ENCODE measurements at places on chromosomes 1 and 21.

DNA sequence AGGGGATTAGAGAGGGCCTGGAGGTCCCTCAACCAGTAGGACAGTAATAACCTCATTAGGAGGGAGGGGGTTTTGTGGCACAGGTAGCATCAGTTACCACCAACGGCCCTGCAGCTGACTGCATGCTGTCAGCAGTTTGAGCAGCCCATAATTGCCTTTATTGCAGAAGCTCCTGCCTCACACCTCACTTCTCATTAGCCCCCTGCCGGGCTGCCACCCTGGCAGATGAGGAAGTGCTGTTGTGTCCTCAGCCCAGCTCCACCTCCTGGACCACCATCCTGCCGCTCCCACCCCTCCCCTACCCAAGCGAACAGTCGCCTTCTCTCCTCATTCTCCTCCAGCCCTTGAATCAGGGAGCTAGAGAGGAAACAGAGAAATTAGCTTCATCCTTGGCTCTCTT is 237.4 kb downstream of the LMX1A start:
- no peak for DNase-seq

- no peak for DNase-seq
These were observed at the start of gene S100A16 for GRCh38 chr1:153612755-153613331. S100A16 (minus strand) TSS chr1:153613137; CDS start chr1:153608151, 4,986 bp downstream.

GRCh38 chr1:73096841-73097240 is 814.5 kb upstream of the NEGR1 start:
- no peak for DNase-seq

DNA sequence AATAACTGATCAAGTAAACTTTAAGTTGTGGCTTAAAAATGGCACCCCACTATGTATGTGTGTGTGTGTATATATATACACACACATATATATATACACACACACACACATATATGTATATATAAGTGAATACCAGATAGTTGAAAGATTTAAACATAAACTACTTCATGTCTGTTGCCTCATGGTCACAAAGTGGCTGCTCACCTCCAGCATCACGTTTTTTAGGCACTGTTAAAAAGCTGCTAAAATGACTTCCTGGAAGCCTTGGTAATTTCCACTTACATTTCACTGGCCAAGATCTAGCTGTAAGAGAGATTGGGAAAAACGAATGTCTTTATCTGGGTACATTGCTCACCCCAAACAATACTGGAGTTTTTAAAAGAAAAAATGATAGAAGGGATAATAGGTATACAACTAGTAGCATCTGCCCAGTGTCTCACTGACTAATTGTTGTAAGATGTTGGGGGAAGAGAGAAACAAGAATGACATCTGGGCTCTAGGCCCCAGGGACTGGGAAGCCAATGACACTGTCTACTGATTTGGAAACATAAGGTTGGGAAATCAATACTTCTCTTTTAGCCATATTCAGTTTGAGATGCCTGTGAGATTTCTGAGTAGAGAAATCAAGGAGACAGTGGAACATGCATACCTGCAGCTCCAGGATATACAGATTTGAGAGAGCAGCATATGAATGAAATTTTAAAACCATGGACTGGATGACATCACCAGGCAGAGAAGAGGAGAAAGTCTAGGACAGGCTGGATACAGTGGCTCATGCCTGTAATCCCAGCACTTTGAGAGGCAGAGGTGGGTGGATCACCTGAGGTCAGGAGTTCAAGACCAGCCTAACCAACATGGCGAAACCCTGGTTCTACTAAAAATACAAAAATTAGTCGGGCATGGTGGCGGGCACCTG is 42.8 kb downstream of the CLDN14 start:
- DNase-seq: no peak
